ENCODE measurements at places on chromosomes 13 and 19.

- no peak for DNase-seq
These were observed 265.6 kb downstream of the TDRD3 start for GRCh38 chr13:60662595-60662994.

DNA sequence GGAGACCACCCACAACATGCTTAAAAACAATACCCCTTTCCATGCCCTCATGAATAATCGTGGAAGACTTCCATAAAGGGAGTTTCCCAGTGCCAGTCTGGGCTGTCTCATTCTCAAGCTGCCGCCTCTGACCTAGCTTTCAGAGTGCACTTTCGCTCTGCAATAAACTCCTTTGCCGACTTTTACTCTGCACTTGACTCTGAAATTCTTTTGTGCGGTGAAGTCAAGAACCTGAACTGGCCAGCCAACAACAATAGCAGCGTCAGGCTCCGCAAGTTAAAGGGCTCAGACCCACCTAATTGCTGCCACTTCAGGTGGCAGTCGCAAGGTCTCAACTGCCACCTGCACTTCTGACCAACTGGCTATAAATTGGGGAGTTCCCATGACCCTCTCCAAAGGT lies 10.3 kb upstream of the LEUTX start:
- DNase-seq: no peak

GRCh38 chr13:34343413-34343940 lies 525.5 kb downstream of the RFC3 start:
- no peak for DNase-seq

- no peak for DNase-seq
These were observed 11.4 kb downstream of the SCAF1 start for GRCh38 chr19:49653466-49653806.

DNA sequence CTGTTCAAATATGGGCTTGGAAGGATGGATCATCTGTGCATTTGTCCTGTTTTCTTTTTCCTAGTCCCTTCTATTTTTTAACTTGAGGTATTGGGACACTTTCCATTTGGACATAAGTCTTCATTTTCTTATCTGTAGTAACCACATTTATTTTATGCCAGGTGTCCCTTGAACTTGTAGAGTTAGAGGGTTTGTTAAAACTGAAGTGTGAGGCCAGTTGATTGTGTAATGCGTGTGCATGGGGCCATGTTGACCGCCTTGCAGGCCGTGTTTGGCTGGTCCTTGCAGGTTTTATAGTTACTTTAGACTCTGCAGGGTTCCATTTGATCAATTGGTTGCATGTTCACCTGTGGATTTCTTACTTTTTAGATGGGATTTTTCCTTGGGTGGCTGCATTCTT lies 21.0 kb downstream of the SAE1 start:
- DNase-seq: no peak

GRCh38 chr19:33677745-33678426 lies 56.1 kb downstream of the CHST8 start:
- peak; percentile 22 for DNase-seq

DNA sequence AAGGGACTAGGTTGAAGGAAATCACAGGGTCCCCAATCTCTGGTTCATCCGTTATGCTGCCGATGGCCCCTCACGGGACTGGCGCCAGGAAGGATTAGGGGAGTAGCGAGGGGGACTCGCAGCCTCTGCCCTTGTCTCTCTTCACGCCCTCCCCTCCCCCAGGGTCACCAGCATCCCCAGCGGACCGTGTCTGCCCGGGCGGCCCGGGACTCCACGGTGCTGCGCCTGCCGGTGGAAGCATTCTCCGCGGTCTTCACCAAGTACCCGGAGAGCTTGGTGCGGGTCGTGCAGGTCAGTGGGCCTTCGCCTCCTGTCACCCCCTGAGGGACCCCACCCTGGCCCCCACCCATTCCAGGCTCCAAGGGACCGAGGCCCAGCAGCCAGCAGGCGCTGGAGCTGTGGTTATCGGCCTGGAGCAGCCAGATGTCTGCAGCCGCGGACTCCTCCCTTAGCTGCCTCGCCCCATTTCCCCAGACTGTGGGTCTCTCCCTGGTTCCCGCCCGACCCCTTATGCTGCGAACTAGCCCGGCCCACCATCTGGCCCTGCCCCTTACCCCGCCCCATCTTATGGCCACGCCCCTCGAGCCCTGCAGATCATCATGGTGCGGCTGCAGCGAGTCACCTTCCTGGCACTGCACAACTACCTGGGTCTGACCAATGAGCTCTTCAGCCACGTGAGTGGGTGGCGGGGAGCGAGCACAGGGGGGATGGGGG lies 5.4 kb downstream of the PNPLA6 start:
- no peak for DNase-seq

- DNase-seq: no peak
These were observed 25.1 kb upstream of the MYDGF start for GRCh38 chr19:4695224-4695731.

DNA sequence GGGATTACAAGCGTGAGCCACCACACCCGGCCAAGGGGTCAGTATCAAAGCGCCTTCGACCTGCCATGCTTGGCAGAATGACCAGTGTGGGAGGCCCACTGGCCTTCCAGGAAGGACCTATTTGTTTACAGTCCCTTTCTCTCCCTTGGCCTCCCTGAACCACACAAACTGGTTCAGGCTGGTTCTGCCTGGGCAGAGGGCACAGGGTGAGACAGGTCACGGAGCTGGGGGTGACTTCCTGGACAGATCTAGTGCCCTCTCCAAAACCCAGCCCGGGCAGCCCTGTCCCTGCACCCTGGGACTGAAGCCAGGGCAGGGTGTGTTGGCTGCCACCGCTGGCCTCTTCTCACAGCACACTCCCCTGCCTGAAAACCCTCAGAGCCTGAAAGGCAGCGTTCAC lies 11.3 kb downstream of the PLEKHF1 start:
- no peak for DNase-seq

DNA sequence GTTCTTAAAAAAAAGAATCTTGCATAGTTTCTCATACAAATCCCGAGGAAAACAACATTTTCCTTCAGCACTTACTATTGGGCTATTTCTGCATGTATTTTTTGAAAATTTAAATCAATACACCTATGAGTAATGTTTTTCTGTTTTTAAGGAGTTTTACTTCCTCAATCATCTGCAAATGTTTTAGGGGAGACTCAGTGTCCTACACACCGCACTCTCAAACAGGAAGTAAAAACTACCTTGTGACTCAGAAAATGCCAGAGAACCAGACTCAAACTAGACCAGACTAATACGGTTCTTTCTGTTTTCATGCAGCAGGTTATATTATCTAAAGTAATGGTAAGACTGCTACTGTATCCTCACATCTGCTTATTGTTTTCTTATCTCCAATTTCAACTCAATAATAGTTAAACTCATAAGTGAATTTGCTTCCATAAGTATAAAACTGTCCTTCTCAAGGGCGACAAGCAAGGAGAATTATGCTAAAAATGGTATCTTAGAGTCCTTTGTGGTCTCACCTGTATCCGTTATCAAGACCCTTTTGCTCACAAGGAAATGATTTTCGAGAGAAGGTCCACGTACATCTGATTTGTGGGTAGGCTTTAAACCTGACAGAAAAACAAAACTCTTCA lies 52.5 kb downstream of the FLT3 start:
- no peak for DNase-seq

- DNase-seq: no peak
These were observed 226.2 kb upstream of the ARGLU1 start for GRCh38 chr13:106794117-106794516.

DNA sequence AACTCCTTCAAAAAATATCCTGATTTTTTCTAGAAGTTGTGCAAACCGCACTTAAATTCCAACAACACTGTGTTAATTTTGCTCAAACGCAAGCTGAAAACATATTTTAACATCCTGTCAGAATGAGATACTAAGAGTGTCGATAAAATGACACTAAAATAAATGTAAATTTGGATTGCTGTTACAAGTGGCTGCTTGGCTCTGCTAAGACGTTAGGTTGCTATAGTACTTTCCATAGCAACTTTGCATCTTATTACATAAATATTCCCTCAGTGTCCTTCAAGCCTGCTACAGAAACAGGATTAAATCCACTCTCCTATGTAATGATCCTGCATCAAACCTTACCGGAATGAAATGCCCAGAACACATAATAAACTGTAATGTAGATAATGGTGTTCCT lies 292.1 kb downstream of the DNAJC15 start:
- no peak for DNase-seq

GRCh38 chr13:79782541-79783205 lies 301.7 kb downstream of the NDFIP2 start:
- peak; percentile 90 for DNase-seq

GRCh38 chr13:103156346-103156998 lies 90.3 kb upstream of the SLC10A2 start:
- DNase-seq: no peak

DNA sequence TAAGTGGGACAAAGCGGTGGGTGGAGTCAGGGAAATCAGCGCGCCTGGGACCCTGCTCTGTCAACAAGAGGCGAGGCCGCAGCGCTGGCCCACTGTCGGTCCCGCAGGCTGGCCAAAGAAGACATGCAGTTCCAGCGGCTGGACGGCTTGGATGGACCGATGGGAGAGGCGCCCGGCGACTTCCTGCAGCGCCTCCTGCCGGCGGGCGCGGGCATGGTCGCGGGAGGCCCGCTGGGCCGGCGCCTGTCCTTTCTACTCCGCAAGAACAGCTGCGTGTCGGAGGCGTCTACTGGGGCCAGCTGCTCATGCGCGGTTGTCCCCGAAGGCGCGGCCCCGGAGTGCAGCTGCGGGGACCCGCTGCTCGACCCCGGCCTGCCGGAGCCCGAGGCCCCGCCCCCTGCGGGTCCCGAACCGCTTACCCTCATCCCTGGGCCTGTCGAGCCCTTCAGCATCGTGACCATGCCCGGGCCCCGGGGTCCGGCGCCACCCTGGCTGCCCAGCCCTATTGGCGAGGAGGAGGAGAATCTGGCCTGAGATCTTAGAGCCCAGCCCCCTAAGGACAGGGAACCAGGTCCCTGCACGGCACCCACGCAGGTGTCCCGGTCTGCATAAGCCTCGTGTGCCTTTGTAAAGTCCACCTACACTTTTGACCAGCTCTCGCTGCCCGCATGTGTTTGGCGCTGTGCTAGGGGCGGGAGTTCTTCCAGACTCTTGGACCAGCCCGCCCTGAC lies 6.1 kb downstream of the BEST2 start:
- DNase-seq: peak; percentile 59

DNA sequence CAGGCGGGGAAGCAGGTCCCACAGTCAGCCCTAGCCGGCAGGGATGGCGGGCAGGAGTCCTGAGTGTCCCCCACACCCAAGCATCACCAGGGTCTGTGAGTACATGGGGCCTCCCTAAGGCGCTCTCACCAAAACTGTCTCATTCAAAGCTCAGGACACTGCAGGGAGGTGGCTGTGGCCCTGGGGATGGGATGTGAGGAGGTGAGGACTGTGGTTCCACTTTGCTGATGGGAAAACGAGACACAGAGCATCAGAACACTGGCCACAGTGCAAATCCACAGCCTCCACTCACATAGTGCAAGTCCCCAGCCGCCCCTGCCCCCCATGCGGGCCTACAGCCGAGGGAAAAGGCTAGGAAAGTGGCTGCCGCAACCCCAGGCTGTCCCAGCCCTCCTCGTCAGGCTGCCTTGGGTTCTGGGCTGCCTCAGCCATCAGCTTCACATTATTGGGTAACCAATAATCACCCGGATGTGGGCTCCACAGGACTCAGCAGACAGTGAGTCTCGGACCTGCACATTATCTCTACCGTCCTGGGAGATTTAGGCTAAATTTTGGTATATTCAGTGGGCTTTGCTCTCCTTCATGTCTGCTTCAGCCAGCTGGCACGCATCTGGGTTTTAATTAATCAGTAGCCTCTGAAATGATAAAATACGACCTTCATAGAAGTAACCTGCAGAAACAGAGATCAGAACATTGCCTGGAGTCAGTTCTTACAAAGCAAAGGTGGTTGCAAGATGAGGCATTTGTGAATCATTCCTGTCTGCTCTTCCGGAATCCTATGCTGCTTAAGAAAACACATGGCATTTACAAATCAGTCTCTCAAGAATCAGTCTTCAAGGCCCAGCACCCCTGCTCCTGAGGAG lies 77.0 kb downstream of the SOX1 start:
- no peak for DNase-seq

DNA sequence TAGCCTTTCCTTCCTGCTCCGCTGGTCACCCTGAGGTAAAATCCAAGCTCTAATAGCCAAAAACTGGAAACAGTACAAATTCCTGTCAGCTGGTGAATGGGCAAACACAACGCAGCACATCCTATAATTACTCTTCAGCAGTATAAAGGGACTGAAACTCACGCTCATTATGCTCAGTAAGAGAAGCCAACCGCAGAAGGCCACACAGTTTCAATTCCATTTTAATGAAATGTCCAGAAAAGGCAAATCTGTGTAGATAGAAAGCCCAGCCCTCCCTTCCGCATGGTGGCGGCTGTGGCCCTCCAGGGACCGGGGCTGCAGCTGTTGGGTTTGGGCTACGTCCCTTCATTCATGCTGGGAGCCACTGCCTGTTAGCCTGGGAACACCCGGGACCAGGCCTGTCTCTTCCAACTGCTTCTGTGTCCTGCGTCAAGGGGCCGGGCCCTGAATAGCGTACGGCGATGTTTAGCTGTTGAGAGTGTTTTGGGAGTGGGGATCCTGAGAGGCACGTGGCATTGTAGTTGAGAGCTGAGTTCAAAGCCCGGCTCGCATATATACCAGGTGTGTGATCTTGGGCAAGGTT lies 23.5 kb downstream of the NKPD1 start:
- DNase-seq: no peak

DNA sequence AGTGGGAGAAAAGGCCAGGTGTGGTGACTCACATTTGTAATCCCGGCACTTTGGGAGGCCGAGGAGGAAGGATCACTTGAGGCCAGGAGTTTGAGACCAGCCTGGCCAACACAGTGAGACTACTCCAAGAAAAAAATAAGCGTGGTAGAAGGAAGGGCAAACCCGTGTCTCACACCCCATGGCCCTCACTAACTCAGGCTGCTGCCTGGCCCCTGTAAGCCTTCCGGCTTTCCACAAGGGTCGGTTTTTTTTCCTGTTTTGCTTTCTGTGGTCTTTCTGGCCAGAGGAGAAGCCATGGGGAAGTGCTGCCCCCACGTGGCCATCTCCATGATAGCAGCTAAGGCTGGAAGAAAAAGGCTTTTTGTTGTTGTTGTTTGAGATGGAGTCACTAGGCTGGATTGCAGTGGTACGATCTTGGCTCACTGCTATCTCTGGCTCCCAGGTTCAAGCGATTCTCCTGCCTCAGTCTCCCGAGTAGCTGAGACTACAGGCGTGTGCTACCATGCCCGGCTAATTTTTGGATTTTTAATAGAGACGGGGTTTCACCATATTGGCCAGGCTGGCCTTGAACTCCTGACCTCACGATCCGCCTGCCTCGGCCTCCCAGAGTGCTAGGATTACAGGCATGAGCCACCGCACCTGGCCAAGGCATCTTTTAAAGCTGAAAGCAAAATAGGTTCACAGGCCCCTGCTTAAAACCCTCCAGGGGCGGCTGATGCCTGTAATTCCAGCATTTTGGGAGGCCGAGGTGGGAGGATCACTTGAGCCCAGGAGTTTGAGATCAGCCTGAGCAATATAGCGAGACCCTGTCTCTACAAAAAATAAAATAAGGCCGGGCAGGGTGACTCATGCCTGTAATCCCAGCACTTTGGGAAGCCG lies 7.5 kb upstream of the ARHGEF18 start:
- peak; percentile 87 for DNase-seq

GRCh38 chr19:49870309-49870901 lies 3.0 kb upstream of the PNKP start:
- no peak for DNase-seq
